ENCODE measurements at places on chromosomes 5 and 9.

DNA sequence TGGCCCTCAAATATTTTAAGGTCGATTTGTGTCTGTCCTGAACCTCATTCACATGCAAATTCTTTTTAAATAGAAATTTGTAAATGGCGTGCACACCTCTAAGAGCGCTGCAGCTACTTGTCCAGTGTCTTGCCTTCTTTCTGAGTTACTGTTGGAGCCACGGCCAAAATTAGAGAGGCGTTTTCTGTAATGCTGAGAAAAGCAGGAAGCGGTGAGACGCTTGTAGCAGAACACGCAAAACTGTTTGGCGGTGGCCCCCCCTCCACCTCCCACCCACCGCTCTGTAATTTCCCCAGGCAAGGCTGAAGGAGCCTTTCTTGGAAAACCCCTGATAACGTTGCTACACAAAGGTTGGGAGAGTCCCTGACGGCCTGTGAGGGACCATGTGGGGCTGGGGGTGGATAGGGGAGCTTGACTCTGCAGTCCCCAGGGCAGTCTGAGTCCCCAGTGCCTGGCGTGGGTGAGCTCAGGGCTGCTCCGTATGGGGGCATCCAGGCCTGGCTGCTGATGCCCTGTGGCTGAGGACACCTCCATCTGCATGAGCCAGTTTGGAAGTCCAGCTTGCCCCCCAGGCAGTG, 96.5 kb downstream of the GADD45G start:
- DNase-seq = no peak

DNA sequence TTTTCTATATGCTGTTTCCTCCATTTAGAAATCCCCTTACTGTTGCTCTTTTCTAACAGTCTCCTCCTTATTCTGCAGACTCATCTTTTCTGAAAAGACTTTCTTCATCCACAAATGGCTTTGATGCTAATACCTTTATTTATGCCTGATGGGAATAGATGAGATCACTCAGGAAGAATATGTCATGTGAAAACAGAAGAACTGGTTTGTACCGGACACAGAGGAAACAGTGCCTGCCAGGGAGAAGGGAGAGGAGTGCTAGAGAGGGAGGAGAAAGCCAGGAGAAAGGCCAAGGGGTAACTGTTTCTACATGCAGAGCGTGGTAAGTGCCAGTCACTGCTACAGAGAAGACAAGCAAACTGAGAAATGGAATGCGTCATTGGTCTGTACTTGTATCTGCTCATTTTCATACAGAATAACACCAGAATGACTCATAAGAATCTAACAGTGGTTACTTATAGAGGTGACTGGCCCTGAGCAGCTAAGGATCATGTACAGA, 45.9 kb upstream of the PJA2 start:
- DNase-seq = peak; percentile 62

- DNase-seq = no peak
Measured at GRCh38 chr5:64939772-64940510, 171.2 kb downstream of the CWC27 start.

- no peak for DNase-seq
Measured at GRCh38 chr5:33713136-33713765, 178.5 kb downstream of the ADAMTS12 start.

DNA sequence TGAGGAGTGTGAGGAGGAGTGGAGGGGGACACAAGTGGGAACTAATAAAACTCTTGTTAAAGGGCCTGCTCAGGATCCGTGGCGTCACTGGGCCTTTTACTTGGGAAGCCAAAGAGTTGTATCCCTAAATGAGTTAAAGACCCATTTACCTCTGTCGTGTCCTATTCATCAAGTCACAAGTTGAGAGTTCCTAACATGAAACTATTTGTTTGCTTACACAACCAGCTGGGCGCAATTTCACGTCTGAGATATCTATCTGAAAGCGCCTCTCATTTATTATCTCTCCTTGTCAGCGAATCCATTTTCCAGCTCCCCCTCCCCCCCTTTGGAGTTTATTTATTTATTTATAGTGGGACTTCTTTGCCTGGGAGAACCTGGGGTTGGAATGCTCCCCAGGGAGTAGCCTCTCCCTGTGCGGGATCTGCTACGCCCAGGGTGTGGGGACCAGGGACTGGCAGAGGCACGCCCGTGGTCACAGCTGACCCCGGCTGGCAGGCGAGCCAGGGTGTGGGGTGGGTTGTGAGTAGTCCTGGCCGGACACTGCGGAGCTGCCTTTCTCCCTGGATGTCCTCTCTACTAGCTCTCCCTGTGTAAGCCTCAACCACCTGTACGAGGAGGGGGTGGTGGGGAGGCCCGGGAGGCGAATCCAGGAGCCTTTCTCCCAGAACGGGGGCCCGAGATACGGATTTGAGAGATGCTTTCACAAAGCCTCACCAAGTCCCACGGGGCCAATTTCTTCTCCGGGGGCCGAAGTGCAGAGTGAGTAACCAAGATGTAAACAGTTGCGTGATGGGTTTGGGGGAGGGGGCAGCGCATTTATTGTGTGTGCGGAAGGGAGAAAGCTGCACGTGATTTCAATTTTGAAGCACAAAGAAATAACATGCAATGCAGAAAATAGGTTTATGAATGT, 15.3 kb downstream of the NR2F1 start:
- DNase-seq = no peak

GRCh38 chr5:133612249-133612860, at the start of gene FSTL4:
Gene FSTL4 (minus strand): TSS chr5:133612541.
- DNase-seq = no peak

- DNase-seq = no peak
Measured at GRCh38 chr5:132466433-132467286, 23.9 kb downstream of the IRF1 start.

Data from GOT3 (cell line).